ENCODE measurements at places on chromosomes 13 and 19. TPM values are rescaled to one million over a fixed set of nuclear protein-coding genes. Genes with fewer than 3 reads are reported as not detected.
A peak's percentile ranks its signal among the peaks of the same experiment; 100 is the strongest.

The UBE2L5 gene
- not detected for total RNA-seq

The ARHGAP45 gene
- total RNA-seq: 5.8 TPM

The OR7C1 gene
- total RNA-seq: not detected

The PDE4C gene
- 0.35 TPM for total RNA-seq

The FCER2 gene
- not detected for total RNA-seq

The SIGLEC6 gene
- total RNA-seq: 0.31 TPM

The GAPDHS gene
- not detected for total RNA-seq

The THSD8 gene
- 0.90 TPM for total RNA-seq

The ZNF540 gene
- 2.1 TPM for total RNA-seq

The CRX gene
- total RNA-seq: not detected

DNA sequence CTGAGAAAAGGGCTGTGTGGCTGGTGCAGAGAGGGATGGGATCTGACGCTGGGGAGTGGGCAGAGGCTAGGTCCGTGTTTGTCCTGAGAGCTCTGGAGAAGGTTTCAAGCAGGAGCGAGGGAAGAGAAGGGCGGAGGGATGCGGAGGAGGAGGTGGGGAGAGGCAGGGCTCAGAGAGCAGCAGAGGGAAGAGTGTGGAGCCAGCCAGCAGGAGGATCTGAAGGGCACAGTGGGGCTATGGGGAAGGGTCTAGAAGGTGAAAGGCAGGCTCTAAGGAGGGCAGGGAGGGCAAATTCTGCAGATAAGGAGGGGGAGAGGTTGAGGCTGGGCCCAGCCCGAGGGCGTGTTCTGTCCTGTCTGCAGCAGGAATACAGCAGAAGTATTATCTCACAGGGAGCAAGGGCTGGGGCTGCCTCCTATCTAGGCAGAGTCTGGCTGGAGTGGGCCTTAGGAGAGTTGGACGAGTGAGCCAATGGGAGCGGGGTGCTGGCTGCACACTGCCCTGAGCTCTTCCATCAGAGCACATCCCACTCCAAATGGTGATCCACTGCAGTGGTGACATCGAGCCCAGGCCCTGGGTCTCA is 6.1 kb downstream of the AP2A1 start:
- no peak for DNase-seq
- no peaks in the 10 kb centered on the region for H3K4me1 ChIP-seq
- H3K4me3 ChIP-seq: no peak overlapping the region
- H3K27ac ChIP-seq: no peak overlapping the region
- H3K36me3 ChIP-seq: no peaks in the 10 kb centered on the region

DNA sequence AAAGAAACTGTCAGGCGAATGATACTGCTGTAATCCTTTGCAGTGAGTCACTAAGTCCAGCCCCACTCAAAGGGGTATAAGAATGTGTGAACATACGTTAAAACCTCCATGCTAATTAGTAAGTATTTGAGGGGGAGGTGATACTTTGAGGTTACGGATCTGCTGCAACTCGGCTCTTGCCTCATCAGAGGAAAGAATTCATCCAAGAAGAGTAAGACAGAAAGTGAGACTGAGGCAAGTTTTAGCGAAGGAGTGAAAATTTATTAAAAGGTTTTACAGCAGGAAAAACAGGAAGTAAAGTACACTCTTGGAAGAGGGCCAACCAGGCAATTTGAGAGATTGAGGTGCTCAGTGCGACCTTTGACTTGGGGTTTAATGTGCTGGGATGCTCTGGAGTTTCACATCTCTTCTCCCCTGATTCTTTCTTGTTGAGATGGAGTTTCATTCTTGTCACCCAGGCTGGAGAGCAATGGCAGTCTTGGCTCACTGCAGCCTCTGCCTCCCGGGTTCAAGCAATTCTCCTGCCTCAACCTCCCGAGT is 9.8 kb downstream of the CLEC4M start:
- H3K27me3 ChIP-seq: no peaks in the 10 kb centered on the region
- no peaks in the 10 kb centered on the region for H3K36me3 ChIP-seq
- H3K4me3 ChIP-seq: no peak overlapping the region
- DNase-seq: no peak
- H3K4me1 ChIP-seq: no peaks in the 10 kb centered on the region
- H3K27ac ChIP-seq: no peak overlapping the region

DNA sequence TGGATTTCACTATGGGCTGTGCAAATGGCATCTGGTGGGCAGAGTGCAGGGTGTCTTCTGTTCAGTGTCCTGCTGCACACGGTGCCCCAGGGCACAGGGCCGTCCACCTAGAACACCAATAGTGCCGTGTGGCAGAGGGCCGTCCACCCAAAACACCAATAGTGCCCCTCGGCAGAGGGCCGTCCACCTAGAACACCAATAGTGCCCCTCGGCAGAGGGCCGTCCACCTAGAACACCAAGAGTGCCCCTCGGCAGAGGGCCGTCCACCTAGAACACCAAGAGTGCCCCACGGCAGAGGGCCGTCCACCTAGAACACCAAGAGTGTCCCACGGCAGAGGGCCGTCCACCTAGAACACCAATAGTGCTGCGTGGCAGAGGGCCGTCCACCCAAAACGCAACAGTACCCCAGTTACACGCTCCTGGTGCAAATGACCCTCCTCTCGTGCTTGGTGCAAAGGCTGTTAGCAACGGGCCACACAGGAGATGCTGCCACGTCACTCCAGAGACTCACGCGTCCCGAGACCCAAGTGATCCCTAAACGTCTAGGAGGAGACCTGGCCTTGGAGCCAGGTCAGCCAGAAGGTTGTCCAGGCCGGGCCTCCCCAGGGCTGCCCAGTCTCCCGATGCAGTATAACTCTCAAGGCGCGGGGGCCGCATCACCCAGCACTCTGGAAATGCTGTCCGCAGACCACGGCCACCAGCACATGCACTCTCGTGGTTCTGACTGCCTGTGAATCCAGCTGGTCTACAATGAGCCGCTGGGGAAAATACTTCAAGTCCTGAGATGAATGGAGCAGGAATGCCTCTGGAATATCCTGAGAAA is 51.5 kb downstream of the RASA3 start:
- H3K27ac ChIP-seq: peak overlapping the region; percentile 49
- H3K4me1 ChIP-seq: peaks cover 12% of the 10 kb centered on the region
- H3K4me3 ChIP-seq: no peak overlapping the region
- no peaks in the 10 kb centered on the region for H3K36me3 ChIP-seq

DNA sequence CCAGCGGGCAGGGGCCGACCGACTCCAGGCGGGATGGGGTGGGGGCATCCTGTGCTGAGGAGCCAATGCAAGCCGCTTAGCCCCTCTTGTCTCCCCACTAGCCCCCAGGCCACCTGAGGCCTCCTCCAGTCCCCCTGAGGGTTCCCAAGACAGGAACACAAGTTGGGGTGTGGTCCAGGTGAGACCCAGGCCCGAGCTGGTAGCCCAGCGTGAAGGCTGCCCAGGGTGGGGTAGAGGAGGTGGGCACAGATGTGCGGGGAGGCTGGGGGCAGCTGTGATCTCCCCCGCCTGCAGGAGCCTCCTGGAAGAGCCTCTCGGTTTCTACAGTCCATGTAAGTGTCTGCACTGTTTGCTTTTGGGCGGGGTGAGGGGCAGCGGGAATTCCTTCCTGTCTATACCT is 10.4 kb downstream of the TLE6 start:
- no peak overlapping the region for H3K27ac ChIP-seq
- H3K36me3 ChIP-seq: no peaks in the 10 kb centered on the region
- DNase-seq: no peak
- peaks cover under 1% of the 10 kb centered on the region for H3K4me1 ChIP-seq
- no peak overlapping the region for H3K4me3 ChIP-seq
- H3K27me3 ChIP-seq: no peaks in the 10 kb centered on the region

- no peaks in the 10 kb centered on the region for H3K27me3 ChIP-seq
- H3K4me3 ChIP-seq: no peak overlapping the region
- DNase-seq: peak; percentile 77
- H3K27ac ChIP-seq: no peak overlapping the region
- H3K36me3 ChIP-seq: no peaks in the 10 kb centered on the region
- no peaks in the 10 kb centered on the region for H3K4me1 ChIP-seq
Measured at GRCh38 chr19:40974633-40975037, 16.4 kb upstream of the CYP2B6 start.

DNA sequence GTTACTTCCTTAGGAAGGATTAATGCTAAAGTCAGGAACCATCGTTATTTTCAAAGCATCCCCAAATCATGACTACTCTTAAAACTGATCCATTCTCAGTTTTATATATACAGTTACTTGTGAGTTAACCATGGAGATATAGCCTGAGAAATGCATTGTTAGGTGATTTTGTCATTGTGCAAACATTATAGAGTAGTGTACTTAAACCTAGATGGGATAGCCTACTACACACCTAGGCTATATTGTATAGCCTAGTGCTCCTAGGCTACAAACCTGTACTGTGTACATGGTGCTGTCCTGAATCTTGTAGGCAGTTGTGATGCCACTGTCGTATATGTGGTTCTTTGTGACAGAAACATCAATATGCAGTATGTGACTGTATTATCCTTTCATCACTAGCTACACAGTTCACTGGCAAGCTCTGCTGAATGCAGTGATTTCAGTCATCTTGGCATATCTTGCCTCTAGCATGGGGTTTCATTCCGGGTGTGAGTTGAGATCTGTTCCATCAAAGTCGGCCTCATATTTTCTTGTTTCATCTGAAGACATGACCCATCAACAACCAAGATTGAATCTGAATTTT is 45.3 kb downstream of the CDK8 start:
- no peak overlapping the region for H3K27ac ChIP-seq
- DNase-seq: no peak
- H3K4me3 ChIP-seq: no peak overlapping the region
- H3K4me1 ChIP-seq: no peaks in the 10 kb centered on the region
- no peaks in the 10 kb centered on the region for H3K36me3 ChIP-seq

GRCh38 chr19:31448221-31448657 is 99.0 kb upstream of the TSHZ3 start:
- DNase-seq: no peak
- no peaks in the 10 kb centered on the region for H3K4me1 ChIP-seq
- H3K27me3 ChIP-seq: no peaks in the 10 kb centered on the region
- H3K27ac ChIP-seq: no peak overlapping the region
- no peaks in the 10 kb centered on the region for H3K36me3 ChIP-seq
- H3K4me3 ChIP-seq: no peak overlapping the region

DNA sequence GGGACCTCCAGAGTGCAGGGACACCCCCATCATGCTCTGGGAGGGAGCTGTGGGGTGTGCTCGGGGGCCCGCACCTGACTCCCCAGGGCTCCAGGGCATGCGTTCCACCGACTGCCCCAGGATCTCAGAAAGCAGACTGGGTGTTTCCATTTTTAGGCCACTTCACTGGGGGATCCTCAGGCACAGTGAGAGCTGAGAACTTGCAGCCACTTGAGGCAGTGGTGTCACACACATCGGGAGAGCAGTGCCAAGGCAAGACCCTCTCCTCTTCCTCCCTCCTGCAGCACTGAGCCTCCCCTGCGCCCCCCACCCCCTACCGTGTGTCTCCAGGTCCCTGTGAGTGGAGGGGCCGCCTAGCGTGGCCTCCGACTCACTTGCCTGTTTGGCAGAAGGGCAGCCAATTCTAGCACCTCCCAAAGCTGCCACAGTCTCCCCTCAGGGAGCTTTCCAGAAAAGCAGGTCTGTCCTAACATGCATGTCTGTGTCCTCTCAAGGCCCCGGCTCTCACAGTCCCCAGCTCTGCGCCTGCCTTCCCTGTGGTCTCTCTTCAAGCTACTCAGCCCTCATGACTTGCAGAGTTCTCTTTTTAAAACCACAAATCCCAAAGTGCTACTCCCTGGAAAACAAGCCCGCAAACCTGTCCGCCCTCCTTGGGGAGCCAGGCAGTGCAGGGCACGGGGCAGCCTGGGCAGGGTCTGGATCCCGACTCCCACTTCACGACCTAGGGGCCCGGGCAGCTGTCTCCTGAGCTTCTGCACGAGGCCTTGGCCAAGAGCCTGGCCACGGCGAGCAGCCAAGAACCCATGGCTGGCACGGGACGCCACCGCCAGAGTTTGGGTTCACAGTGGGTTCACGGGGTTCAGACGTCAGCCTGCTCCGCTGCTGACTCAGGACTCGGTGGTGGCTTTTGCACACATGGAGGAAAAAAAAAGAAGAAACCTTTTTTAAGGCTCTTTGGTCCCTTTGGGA is 94.1 kb downstream of the STK24 start:
- peak; percentile 84 for DNase-seq
- no peaks in the 10 kb centered on the region for H3K36me3 ChIP-seq
- peak overlapping the region; percentile 96 for H3K27ac ChIP-seq
- peaks cover 33% of the 10 kb centered on the region for H3K4me1 ChIP-seq

DNA sequence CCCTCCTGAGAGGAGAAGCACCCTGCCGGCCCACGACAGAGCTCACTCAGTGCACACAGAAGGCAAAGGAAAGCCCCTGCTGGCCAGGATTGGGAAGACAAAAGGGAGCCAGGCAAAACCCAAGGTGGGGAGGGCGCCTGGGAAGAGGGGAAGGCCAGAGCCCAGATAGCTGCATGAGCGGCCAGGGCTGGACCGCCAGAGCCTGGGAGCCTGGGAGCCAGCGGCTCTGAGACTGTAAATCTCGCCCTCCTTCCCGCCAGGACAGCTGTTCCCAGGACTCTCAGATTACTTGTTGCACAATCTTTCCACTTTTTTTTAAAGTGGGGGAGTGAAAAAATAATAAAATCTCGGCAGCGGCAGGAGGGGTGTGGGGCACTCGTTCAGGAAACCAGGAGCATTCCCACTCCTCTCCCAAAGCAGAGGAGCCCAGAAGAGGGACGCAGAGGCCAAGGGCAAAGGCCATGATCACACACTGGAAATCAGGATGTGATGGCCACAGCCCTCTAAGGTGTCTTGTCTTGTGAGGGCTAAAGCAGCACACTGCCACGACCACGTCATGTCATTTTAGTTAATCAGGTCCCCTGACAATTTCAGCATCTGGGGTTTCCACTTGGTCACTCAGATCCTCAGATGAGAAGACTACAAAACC is 19.6 kb upstream of the EPHX3 start:
- DNase-seq: no peak
- no peak overlapping the region for H3K4me3 ChIP-seq
- H3K27me3 ChIP-seq: no peaks in the 10 kb centered on the region
- peaks cover 4% of the 10 kb centered on the region for H3K36me3 ChIP-seq

DNA sequence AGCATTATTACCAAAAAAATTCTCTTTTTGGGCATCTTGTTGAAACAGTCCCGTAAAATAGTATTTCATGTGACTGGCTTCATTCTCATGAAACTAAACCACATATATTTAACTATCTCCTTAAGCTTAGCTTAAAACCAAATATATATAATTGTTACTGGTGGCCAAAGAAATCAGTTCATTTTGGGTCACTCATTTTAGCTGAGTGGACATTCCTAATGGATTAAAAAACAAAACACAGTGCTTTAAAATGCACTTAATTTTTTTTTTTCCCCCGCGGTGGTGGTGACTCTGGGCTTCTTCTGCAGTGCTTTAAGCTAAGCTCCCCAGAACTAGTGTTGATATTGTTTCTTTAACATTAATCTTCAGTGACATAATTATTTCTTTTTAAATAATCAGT is 540.1 kb downstream of the GPC6 start:
- H3K27ac ChIP-seq: no peak overlapping the region
- H3K36me3 ChIP-seq: no peaks in the 10 kb centered on the region
- no peaks in the 10 kb centered on the region for H3K4me1 ChIP-seq

DNA sequence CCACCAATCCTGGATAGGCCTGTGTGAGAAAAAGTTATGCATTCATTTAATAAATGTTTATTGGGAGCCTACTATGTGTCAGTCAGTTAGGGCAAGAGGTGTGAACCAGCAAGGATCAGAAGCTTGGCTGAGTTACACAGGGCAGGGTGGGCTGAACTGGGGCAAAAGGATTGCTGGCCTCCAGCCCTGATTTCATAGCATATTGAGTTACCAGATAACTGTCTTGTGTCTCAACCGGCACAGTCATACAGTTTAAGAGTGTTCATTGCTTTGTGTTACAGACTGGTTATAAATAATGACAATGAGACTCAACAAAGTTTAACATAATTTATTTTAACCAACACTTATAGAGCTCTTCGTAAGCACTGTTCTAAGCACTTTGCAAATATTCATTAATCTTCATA is 253.8 kb downstream of the DLEU7 start:
- no peaks in the 10 kb centered on the region for H3K4me1 ChIP-seq
- DNase-seq: no peak
- no peak overlapping the region for H3K27ac ChIP-seq
- no peak overlapping the region for H3K4me3 ChIP-seq
